ENCODE measurements at places on chromosomes 4 and X.

GRCh38 chrX:84729408-84729807 is 227.2 kb upstream of the HDX start:
- DNase-seq: no peak

- DNase-seq: no peak
Observed at GRCh38 chrX:100695991-100696390, 35.9 kb downstream of the SYTL4 start.

- no peak for DNase-seq
Observed at GRCh38 chrX:274904-275475, 6.2 kb upstream of the PLCXD1 start.

- no peak for DNase-seq
Observed at GRCh38 chrX:132592880-132593279, 104.0 kb upstream of the MBNL3 start.

DNA sequence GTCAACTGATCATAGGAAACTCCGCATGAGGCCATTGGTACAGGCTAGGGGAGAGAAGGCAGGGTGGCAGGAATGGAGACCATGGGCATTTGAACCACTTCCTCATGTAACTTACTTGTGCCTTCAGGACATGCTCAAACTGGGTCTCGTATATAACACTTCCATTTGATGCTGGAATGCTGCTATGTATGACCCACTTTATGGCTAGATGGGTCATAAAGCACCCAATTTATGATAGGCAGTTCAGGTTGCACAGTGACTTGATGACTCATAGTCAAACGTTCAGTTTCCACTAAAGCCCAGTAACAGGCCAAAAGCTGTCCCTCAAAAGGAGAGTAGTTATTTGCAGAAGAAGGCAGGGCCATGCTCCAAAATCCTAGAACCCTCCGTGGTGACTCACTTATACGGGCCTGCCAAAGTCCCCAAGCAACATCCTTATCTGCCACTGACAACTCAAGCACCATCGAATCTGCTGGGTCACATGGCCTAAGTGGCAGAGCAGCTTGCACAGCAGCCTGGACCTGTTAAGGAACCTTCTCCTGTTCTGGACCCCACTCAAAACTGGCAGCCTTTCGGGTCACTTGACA is 236.4 kb downstream of the ZC4H2 start:
- no peak for DNase-seq

GRCh38 chrX:39645178-39645895 is 452.4 kb downstream of the BCOR start:
- no peak for DNase-seq

DNA sequence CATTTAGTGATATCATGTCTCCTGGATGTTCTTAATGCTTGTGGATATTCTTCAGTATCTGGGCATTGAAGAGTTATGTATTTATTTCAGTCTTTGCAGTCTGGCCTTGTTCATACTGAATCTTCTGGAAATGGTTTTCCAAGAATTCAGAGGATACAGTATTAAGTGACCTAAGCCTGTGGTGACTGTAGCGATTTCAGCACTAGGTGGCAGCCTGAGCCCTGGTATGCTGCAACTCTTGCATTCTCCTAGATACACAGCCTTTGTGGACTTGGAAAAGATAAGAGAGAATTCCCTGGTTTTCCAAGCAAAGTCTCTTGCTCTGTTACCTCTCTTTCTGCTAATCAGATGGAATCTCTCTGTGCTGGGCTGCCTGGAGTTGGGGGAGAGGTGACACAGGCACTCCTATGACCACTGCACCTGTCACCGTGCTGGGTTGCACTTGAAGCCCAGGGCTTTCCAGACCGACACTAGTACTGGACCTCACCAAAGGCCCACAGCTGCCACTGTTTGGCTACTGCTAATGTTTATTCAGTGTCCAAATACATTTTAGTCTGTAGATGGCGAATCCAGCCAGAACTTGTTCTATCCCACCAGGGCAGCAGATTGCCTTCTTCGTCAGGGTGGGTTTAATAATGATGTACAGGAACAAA is 19.3 kb upstream of the SPIN2A start:
- no peak for DNase-seq

GRCh38 chrX:100931925-100932285 is 3.2 kb upstream of the XKRX start:
- DNase-seq: no peak

- DNase-seq: no peak
Observed at GRCh38 chrX:6266041-6266440, 37.4 kb upstream of the NLGN4X start.

DNA sequence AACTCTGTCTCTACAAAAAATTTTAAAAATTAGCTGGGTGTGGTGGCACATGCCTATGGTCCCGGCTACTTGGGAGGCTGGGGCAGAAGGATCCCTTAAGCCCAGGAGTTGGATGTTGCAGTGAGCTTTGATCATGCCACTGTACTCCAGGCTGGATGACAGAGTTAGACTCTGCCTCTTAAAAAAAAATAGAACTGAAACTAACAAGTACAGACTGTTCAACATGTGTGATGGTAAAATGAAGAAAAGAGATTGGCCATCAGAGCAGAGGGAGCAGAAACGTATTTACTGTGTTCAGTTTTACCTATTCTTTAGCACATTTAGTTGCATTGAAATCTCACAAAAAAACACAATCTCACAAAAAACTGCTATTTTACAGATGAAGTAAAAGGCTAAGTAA is 77.9 kb upstream of the NAP1L5 start:
- DNase-seq: no peak

GRCh38 chrX:130055899-130056298 is 54.4 kb downstream of the ELF4 start:
- DNase-seq: no peak

DNA sequence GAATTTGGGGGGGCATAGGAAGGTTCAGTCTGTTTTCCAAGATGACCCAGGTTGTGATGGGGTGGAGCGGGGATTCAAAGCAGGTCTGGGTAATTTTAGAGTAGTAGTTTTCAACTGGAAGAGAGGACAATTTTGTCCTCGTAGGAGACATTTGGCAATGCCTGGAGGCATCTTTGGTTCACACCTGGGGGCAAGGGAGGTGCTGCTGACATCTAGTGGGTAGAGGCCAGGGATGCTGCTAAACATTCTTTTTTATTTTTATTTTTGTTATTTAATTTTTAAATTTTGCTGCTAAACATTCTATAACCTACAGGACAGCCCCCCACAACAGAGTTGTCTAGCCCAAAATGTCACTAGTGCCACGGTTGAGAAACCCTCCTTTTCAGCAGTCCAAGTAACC is 1.9 kb downstream of the RAB9A start:
- DNase-seq: no peak

- no peak for DNase-seq
Observed at GRCh38 chr4:155941085-155941790, 12.4 kb downstream of the CTSO start.

DNA sequence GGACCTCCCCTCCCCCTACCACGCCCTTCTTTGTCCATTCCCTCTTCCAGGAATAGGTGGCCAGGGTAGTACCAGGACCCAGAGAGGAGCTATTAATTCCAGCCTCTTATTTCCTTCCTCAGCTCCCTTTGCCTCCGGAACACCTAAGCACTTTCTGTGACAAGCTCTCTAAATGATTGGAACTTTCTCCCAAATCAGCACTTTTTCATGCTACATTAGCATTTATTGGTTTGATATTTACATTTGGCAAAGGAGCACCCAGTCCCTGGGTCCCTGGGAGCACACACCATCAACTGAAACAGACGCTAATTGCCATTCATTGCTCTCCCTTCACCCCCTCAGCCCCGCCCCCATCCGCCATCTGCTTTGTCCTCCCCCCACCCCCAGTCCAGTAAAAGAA is 182.0 kb upstream of the BCOR start:
- no peak for DNase-seq

GRCh38 chr4:138190452-138190858 is 51.7 kb downstream of the SLC7A11 start:
- peak; percentile 66 for DNase-seq

DNA sequence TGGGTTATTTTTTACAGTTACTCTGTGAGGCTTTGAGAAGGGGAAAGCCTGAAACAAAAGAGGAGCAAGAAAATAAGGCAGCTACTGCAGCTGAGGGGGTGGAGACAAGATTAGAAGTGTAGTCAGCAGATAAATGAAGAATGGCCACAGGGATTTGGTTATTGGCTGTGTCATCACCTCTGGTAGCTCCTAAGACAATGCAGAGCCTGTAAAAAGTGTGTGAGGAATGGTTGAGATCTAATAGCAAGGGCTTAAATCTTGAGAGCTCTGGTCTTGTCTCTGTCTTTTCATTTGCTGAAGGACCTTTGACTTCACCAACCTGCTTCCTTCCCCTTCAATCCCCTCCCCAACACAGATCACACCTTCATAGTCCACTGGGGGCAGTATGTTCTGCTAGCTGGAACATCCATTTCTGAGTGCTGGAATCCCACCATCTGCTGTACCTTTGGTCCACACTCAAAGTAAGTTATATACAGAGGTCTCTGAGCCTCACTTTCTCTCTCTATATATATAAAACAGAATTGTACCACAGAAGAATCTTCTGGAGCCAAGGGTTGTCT is 213.7 kb upstream of the ZIC3 start:
- no peak for DNase-seq

DNA sequence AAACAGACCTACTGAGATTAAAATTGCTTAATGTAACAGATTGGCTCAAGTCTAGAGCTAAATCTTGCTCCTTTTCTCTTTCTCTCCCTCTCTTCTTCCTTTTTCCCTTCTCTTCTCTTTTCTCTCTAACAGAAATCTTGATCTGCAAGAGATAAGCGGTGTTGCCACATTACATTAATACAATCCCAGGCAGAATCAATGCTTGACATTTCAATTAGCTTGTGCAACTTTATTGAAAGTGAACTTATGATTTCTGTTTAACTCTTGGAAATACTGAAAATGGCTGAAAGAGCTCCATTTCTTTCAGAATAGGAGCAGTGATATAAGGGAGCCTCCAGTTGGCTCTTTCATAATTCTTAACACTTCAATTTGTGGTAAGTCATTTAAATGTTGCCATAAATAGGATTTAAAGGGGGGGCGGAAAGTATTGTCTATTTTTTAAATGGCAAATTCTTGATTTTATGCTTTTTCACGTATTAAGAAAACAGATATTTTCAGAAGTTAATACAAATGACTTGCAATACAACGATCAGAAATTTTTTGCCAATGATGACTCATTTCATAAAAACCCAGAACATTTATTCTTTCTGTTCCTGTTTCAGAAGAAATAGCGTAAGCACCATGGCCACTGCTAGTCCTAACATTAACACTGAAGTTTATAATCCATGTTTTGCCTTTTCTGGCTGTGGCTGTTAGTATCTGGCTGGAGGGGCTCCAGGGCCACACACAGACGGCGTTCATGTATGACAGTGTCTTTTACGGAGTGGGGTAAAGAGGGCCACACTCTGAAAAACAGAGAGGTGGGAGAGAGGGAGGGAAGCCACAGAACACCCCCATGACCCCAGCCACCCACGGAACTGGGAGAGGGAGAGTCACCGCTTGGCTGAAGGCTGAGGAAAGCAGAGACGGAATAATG is 115.7 kb upstream of the FAT1 start:
- no peak for DNase-seq

GRCh38 chr4:79913581-79913980 is 159.4 kb downstream of the ANTXR2 start:
- no peak for DNase-seq

GRCh38 chr4:3677748-3678070 is 88.5 kb upstream of the ADRA2C start:
- no peak for DNase-seq

- no peak for DNase-seq
Observed at GRCh38 chr4:154367659-154368058, 123.9 kb downstream of the DCHS2 start.

- DNase-seq: no peak
Observed at GRCh38 chrX:16633754-16634153, 16.2 kb upstream of the S100G start.

GRCh38 chr4:81445196-81445595 is 26.5 kb downstream of the RASGEF1B start:
- DNase-seq: no peak

DNA sequence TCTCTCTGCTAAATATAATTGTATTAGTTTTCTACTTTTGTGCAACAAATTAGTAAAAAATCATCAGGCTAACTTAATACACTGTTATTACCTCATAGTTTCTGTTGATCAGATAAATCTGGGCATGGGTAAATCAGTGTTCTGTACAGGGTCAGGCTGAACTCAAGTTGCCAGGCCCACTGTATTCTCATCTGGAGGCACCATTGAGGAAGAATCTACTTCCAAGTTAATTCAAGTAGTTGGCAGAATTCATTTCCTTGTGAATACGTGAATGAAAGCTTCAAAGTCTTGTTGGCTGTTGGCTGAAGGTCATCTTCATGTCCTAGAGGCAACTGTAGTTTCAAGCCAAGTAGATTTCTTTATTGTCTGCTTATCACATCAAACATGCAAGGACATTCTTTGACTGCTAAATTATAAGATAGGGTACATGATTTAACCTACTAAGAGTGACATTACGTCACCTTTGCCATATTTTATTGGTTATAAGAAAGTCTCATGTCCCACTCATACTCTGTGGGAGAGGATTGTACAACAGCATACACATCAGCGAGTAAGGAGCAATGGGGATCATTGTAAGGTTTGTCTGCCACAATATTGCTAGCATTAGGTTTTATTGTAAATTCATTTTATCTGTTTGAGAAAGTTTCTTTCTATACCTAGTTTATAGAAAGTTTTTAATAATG is 1219.0 kb downstream of the ARAP2 start:
- DNase-seq: no peak

DNA sequence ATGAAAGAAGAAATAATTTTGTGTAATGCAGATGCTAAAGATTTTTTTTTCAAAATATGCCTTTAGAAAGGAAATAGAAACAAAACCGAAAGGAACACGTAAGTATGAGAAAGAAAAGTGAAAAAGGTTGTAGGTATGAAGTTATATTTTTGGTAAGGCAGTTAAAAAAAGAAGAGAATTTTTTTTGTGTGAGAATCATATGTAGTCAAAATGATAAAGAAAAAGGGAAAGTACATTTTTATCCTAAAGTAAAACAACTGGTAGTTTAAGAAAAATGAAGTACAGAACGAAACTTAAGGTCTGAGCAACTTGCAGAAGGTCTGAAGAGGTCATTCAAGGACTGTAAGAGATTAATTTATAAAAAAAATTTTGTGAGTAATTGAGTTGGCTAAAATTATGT is 164.0 kb upstream of the TRAM1L1 start:
- peak; percentile 12 for DNase-seq

GRCh38 chr4:73258436-73258685 is 237 bp downstream of the ANKRD17 start:
- no peak for DNase-seq

GRCh38 chr4:38957893-38958292 is 74.3 kb downstream of the TMEM156 start:
- DNase-seq: no peak

GRCh38 chrX:132638313-132638712 is 149.5 kb upstream of the MBNL3 start:
- no peak for DNase-seq

GRCh38 chrX:40871385-40872082 is 136.2 kb upstream of the MED14 start:
- DNase-seq: peak; percentile 87

DNA sequence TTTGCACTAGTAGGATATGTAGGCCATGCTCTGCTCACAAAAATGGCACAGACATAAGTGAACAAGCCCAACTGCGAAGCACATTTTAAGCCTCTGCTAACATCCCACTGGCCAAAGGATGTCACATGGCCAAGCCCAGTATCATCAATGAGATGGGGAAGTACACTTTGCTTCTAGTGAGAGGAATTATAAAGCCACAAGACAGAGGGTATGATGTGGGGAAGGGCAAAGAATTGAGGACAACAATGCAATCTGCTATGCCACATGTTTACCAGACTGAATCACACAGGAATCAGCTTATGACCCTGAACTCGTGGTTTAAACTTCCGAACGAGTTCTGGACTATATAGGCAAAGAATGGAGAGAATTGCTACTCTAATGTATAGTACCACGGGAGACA is 39.1 kb downstream of the SUPT20HL1 start:
- no peak for DNase-seq

All from GM12878 (cell line).